IMR-90 (cell line): ENCODE measurements at places on chromosomes 5 and 9. TPM values are rescaled to one million over a fixed set of nuclear protein-coding genes. Genes with fewer than 3 reads are reported as not detected.
A peak's percentile ranks its signal among the peaks of the same experiment; 100 is the strongest.

- no peak for DNase-seq
Observed at GRCh38 chr9:119372951-119373350, 3.7 kb upstream of the BRINP1 start.

DNA sequence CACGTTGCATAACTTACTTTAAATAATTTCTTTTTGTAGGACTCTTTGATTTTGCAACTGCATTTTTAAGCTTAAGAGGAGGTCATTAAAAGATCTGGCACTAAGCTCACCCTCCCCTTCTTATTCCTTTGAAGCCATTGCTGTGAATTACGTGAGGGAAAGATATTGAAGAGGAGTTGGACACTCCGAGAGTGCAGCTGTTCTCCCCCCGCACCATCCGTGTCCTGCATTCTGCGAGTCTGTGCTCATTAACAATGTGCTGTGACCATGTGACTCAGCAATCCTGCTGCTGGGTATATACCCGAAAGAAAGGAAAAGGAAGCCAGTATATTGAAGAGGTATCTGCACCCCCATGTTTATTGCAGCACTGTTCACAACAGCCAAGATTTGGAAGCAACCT lies 40.0 kb downstream of the NXNL2 start:
- peak; percentile 74 for DNase-seq

DNA sequence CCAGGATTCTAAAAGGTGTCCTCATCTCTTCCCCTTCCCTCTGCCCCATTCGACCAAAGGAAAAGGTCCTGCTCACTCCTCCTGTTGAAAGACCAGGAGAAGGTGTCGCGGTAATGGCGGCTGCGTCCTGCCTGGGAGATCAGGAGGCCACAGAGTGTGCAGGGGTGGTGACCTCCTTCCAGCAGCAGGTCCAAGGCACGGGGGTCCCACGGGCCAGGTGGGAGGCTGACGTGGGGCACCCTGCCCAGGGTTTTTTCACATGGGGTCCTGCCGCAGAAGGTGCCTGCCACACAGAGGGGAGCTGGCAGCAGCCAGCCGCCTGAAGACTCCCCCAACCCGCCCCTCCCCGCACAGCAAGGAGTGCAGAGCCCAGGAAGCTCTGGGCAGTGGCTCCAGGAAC lies 22.2 kb upstream of the ADAMTS2 start:
- DNase-seq = no peak

DNA sequence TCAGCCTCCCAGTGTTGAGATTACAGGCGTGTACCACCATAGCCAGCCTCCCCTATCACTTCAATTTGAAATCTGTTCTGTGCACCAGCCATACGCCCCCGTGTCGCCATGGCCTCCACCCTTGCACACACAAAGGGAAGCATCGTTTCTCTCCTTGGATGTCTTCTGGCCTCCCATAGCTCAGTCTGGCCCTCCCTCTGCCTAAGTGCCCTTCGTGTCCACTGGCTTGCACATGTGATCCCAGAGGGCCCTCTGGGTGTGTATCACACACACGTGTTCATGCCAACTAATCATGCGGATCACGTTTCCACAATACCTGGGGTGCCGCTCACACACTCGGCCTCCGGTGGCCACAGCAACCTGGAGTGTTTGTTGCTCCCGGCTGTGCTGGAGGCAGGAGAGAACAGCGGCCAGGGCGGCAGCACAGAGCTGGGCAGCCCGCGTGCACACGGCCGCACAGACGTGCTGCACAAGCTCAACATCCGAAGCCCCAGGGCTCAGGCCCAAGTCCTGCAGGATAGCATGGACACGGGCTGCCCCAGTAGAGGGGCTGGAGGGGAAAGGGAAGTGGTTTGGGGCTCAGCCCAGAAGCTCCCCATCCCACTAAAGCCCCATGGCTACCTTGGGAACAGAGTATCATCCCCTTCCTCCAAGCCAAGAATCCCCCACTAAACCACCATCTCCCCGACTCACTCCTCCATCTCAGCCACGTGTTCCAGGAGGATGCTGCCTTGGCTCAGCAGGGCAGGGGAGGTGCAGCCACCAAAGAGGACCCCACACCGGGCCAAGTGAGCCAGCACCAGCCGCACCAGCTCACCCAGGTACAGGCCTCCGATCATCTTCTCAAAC lies 10.9 kb downstream of the HK3 start:
- DNase-seq = no peak

- DNase-seq = peak; percentile 20
Observed at GRCh38 chr9:99870126-99870525, 36.3 kb upstream of the STX17 start.

GRCh38 chr9:16387382-16387781 lies 483.1 kb downstream of the BNC2 start:
- peak; percentile 28 for DNase-seq

GRCh38 chr5:80206282-80206681 lies 49.6 kb downstream of the SERINC5 start:
- DNase-seq = peak; percentile 86

DNA sequence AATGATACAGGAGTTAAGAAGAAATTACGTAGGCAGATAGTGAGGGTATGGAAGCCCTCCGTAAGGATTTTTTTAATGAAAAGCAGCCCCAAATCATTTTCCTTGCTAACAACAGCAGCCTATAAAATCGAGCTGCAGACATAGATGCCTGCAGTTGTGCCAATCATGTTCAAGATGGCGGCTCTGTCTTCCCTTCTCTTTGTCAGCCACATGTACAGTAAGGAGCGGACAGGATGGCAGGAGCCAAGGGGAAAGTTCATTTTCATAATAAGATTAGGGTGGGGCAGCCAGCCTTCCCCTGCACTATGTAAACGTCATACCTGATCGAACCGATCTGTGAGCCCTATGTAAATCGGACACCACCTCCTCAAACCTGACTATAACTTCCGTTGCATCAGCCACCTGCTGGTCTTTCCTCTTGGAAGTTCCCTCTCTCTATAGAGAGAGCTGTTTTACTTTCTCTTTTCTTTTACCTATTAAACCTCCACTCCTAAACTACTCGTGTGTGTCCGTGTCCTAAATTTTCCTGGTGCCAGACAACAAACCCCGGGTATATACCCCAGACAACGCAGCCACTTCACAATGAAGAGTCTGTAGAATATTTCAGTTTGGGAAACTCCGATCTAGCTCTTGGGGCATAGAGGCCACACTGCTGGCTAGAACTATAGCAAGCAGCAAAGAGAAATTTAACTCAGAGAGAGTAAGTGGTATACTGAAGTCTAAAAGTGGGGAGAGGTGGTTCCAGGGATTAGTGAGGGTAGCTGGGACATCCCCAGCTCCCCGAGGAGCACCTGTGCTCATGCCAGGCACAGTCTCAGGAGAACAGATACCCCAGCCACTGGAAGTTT lies 20.8 kb upstream of the SLC24A2 start:
- DNase-seq = no peak

DNA sequence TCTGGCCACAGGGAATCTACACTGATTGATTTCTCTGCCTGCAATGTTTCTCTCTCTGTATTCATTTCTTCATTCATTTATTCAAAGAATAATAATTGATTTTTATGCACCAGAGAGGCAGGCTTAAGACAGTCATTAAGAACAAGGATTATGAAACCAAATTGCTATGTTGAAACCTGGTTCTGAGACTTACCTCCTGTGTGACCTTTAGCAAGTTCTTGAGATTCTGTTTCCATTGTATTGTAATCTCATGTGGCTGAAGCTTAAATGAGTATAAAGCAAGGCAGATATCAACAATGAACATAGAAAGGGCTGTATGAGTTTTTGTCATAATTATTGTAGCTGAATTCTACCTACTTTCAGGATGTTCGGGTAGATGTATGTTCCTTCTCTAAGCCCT lies 129.6 kb upstream of the GRIA1 start:
- DNase-seq = no peak

DNA sequence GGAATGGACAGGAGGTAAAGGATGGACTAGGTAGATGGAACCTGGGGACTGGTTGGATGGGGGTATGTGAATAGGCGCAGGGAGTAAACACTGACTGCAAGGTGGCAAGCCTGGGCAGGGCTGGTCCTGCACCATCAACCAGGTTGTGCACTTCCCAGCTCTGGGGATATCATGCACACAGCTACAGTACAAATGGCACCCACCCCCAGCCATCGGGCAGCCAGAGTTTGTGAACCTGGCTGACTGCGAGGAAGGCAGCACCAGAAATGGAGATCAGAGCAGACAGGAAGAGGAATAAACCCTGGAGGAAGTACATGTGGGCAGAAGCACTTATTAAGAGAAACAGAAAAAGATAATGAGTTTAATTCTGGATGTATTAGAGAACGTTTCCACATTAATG lies 229.1 kb downstream of the ESM1 start:
- no peak for DNase-seq

DNA sequence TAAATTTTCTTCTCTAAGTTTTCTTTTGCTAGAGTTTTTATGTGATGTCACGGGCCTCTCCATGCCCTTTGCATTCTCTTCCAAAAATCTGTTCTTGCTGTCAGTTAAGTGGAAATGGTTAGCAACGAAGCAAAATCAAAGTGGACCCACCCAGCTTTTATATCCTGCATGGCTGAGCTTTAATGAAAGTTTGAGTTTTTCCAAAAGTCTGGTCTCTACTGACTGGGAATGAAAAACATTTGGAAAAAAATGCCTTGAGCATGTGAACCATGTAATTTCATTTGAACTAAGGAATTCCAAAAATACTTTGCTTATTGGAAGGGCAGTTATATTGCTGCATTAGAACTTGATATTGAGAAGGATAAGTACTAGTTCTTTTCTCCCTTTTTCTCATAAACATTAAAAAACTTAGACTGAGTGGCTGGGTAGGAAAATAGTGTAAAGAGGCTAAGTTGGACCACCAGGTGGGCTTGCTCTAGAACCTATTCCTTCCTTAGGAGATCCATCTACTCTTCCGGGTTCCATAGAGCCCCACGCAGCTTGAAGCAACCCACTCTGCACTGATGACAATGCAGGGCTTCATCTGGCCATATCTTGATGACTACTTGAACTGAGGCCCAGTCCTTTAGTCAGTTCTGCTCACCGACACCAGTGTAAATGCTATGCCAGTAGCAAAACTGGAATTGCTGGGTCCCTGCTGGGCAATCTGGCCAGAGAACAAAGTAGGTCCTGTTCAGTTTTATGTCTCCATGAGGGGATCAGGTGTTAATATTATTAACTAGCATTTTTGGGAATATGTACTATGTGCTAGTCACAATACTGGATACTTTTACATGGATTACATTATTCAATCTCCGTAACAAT lies 17.4 kb upstream of the RIC1 start:
- no peak for DNase-seq

DNA sequence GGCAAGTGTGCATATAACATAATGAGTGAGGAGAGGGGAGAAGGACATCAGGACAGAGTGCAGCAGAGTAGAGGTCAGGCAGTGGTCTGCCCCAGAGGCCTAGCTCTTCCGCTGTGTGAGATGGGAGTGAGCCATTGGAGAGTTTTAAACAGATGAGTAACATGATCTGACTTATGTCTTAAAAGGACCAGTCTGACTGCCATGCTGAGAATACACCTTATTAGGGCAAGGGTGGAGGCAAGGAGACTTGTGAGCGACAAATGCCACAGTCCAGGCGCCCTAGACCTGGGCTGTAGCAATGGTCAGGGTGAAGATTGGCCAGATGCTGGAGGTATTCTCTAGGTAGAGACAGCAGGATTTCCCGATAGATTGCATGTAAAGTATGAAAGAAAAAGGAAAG lies 83.1 kb downstream of the WWC1 start:
- DNase-seq = peak; percentile 34

CAMK4 gene
- total RNA-seq = 4.8 and 6.7 TPM in 2 replicates

ZNF79 gene
- 13.9 and 15.4 TPM in 2 replicates for total RNA-seq

PCDHGA8 gene
- 2.0 and 2.2 TPM in 2 replicates for total RNA-seq

PDE6A gene
- total RNA-seq = not detected in 2 replicates
